ENCODE measurements at places on chromosomes 5 and 9.

DNA sequence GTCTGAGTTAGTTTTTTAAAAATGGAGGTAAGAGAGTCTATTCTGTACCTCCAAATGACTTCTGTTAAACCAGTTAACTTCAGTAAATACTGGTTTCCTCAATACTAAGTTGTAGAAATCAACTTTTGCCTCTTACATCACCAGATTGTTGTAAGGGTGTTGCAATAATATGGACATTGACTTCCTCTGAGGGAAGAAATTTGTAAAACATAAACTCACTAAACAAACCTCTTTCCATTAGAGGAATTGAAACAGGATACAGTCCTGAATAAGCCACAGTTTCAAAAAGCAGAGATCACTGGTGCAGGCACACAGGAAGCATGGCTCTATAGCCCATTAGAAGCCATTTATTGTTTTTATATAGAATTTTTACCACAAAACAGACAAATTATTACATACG lies 32.7 kb upstream of the SLCO6A1 start:
- no peak for DNase-seq

GRCh38 chr9:89524963-89525362 lies 27.1 kb upstream of the SEMA4D start:
- no peak for DNase-seq

GRCh38 chr9:126055381-126055985 lies 271.1 kb upstream of the MVB12B start:
- DNase-seq, result no peak

GRCh38 chr5:59831326-59832010 lies 62.1 kb downstream of the PDE4D start:
- no peak for DNase-seq

DNA sequence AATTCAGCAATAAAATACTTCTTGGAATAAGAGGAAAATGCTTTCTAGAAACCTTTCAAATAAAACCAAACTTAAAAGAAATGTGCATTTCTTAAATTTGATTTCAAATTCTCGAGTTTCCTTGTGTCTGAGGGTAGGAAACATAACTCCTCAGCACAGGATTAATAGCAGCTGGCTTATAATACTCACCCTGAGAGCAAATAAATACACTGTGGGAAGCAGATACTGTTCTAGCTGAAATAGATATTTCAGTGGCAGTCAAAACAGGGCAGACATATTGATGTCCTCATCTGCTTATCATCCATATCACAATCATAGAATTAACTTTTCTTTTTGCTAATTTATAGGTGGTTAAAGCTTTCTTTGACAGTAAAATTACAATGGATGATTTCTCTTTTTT lies 24.1 kb upstream of the FEM1C start:
- no peak for DNase-seq

DNA sequence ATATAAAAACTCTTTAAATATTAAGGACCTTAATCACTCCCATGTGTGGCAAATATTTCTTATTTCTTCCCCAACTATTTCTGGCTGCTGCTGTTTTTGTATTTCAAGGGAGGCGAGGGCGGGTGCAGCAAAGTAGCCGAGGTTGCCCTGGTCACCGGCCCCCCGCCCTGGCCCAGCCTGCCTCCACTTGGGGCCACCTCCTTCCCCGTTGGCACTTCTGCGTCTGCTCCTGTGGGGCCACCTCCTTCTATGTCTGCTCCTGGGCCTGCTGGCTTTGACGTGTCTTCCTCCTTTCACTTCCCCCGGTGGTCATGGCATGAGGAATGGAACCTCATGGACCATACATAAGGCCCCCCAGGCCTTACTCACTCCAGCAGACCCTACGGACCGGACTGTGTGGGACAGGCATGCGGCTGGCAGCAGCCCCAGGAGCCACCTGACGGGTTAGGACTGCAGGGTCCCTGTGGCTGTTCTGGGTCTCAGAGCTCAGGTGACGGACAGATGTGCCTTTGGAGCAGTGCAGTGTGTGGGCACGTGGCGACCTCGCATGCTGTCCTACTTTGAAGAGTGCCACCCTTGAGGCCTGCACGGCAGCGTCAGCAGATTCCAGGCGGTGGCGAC lies 5.8 kb upstream of the ENTPD8 start:
- DNase-seq, result no peak

DNA sequence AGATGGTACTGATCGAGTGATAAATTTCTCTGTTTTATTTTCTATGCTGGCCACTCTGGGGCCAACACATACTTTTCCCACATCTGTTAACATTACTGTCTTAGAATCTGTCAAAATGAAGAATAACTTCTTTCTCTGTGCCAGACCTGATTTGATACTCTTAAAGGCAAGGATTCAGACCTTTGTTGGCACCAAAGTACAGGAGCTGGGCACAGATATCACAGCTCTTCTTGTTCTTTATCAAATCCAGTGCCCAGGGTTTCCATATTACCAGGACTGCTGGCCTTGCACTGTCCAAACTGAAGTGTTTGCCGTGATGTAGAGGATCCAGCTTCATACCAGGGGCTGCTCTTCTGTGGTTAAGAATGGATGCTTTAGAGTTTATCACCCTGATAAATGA lies 20.9 kb downstream of the ZNF474 start:
- DNase-seq, result no peak

GRCh38 chr5:307306-307705 lies 14.2 kb upstream of the AHRR start:
- no peak for DNase-seq

DNA sequence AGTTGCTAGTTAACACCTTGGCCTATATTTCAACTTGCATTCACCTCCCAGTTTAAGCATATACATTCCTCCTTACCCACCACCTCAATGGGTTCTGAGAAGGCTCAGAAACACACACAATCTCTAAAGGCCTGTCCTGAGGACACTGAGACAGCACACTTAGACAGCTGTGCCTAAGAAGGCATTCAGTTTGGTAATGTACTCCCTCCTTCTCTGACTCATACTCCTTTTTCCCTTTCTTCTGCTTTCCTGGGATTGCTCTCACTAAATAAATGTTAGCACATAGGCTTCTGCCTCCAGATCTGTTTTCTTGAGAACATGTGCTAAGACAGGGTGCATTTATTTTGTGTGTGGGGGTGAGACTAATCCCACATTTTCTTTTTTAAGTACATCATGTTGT lies 456.8 kb upstream of the CDH6 start:
- DNase-seq, result no peak

DNA sequence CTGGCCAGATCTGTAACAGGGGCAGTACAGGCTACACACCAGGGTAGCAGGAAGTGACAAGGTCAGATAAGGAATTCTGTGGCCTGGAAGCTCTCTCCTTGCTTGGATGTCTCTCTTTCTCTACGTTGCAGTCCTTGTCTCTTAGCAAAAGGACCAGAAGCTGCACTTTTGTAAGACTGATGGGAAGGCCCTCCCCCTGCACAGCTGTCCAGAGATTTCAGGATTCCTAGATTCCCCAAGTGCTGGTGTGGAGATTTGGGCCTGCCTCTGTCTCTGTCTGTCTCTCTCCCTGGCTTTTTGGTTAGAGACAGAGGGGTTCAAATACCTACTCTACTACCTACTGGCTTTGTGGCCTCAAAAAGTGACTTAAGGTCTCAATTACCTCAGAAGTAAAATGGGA lies 10.0 kb upstream of the CNTFR start:
- DNase-seq, result no peak

- no peak for DNase-seq
Measured at GRCh38 chr5:146079695-146080373, 25.5 kb downstream of the PLAC8L1 start.

DNA sequence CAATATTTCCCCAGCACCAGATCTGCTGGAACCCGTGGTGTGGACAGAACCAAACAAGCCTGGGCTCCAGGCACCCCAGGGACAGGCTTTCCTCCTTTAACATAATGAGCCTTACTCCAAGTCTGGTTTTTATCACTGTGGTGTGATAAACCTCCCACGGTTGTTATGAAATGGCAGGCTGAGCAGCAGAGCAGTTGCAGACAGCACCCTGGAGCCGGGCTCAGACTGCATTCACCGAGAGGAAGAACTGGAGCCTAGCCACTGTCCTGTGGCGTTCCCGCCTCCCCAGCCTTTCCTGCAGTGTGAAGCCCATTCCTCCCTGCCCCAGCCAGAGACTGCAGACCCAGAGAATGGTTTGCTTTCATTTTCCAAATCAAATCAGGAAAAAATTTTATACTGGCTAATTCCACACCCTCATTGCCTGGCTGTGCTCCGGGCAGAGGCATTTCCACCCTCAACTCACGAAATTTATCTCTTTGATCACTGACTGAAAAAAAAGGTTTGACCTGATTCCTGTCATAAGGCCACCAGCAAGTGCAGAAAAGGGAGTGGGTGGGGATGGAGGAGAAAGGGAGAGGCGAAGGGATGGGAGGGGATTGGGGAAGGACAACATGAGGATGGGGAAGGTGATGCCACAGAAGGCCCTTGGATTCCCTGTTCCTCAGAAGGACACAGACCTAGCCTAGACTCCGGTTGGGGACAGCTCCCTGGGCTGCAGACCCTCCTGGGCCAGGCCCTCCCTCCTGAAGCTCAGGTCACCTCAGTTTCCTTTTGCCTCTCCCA lies 18.9 kb downstream of the IPPK start:
- DNase-seq, result no peak

DNA sequence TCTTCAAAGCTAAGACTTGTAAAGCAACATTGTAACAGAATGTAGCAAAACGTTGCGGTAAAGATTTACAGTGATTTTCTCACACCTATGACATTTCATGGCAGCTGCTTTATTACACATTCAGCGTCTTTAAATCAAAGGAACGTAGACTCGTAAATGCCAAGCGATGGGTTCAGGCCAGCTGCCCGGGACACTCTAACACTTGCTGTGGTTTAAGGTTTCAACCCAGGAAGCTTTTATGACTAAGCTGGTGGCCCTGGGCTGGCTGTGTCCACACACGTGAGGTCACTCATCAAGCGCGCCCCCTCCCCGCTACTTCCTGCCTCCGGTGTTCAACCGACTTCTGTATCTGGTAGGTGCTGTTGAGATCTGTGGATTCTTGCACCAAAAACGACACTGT lies 2.5 kb downstream of the SLC6A18 start:
- DNase-seq, result no peak

DNA sequence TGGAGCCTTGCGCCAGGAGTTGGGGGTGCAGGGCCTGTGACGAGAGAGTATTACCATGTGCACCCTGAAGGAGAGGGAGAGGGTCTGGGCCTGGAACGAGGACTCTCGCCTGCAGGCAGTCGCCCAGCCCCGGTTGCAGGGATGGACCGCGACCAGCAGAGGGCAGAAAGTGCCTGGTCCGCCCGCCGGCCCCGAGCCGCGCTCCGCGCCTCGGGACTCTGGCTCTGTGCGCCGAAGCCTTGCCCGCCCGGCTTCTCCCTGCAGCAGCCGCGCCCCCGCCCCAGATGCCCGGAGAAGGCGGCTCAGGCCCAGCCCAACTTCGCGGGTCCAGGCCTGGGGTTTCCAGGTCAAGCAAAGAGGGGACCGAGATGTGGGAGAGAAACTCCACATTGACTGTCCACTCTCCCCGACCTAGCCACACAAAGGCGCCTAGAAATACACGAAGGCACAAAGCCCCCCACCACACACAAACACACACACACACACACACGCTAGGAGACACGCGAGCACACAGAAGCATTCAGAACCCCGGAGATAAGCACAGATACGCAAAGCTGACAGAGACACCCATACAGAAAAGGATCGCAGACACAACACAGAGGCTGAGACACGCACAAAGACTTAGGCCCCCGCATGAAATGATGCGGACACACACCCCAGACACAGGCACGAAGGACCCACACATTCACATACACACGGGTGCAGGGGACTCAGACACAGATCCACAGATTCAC lies 2.0 kb upstream of the LMX1B start:
- peak; percentile 75 for DNase-seq

DNA sequence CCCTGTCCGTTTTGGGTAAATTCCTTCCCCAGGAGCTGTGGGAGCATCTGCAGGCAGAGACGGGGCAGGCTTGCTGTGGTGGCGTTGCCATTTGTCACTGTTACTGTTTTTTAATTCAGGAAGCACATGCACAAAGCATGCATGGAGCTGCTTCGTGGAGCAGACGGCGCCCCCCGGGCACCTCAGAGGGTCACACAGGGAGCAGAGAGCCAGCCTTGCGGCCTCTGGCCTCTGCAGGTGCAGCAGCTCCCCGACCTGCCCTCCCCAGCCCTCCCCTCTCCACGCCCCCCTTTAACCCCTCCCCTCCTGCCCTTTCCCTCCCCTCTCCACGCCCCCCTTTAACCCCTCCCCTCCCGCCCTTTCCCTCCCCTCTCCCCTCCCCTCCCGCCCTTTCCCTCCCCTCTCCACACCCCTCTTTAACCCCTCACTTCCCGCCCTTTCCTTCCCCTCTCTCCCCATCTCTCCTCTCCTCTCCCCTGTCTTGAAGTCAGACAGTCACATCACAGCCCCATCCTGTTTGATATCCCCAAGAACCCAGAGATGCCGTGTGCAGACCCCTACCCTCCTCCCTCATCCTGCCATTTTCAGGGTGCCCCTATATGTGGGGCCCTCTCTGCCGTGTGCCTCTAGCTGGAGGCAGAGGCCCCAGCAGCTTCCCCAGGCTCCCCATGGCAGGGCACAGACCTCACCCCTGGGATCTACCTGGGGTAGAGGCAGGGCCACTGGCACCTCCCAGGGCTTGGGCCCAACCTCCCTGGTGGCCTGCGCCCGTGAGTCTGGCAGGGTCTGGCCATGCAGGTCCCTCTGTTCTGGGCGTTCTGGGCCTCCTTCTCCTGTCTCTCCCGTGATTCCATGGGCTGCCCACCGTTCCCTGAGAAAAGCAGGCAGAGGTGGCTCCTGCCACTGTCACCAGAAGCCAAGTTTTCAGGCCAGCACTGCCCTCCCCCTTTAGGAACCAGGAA lies 29.6 kb upstream of the UBAC1 start:
- no peak for DNase-seq

- DNase-seq, result no peak
Measured at GRCh38 chr9:73011956-73012355, 59.1 kb upstream of the ALDH1A1 start.

DNA sequence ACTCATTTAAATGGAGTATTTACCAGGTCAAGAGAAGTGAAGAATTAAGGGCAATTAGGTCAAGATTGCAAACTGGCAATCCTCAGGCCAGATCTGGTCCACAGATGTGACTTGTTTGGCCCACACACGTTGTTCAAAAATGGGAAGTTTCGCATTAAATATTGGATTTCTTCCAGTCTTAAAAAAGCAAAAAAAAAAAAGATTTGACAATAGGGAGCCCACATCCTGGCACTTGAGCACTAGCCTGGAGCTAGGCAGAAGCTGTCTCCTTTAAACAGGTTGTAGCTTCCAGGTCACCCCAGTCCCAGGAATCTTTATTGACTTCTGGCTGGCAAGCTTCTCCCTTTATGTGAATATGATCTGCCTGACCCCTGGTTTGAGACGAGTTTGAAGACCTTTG lies 520.4 kb downstream of the RAB3C start:
- DNase-seq, result no peak

- DNase-seq, result no peak
Measured at GRCh38 chr5:62727184-62727583, 148.6 kb downstream of the LRRC70 start.
